ENCODE measurements at places on chromosomes 12 and 14. TPM values are rescaled to one million over a fixed set of nuclear protein-coding genes. Genes with fewer than 3 reads are reported as not detected.

KLRC3 gene
- total RNA-seq: not detected

GRCh38 chr12:95859947-95860850 lies 1.4 kb downstream of the SNRPF start:
- no peak for DNase-seq

DNA sequence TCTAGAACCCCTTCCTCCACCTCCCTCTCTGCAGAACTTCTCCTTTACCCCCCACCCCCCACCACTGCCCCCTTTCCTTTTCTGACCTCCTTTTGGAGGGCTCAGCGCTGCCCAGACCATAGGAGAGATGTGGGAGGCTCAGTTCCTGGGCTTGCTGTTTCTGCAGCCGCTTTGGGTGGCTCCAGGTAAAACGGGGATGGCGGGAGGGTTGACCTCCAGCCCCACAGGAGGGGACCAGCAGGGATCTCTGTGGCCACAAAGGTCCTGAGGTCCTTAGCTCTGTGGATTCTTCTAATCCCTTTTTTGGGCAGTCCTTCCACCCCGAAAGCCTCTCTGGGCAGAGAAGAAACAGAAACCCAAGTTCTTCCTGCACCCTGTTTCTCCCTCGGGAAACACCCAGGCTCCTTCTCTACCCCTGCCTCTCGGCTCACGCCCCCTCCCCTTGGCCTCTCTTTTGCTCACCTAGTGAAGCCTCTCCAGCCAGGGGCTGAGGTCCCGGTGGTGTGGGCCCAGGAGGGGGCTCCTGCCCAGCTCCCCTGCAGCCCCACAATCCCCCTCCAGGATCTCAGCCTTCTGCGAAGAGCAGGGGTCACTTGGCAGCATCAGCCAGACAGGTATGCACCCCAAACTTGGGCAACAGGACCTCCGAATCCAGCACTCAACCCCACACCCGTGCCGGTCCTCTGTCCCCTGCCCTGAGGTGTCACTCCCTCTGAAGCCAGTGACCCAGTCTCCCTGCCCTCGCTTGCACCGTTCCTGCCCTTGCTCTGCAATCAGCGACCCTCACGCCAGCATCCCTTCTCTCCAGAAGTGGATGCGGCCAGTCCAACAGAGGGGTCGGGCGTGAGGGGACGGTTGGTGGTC lies 638 bp downstream of the LAG3 start:
- no peak for DNase-seq

DNA sequence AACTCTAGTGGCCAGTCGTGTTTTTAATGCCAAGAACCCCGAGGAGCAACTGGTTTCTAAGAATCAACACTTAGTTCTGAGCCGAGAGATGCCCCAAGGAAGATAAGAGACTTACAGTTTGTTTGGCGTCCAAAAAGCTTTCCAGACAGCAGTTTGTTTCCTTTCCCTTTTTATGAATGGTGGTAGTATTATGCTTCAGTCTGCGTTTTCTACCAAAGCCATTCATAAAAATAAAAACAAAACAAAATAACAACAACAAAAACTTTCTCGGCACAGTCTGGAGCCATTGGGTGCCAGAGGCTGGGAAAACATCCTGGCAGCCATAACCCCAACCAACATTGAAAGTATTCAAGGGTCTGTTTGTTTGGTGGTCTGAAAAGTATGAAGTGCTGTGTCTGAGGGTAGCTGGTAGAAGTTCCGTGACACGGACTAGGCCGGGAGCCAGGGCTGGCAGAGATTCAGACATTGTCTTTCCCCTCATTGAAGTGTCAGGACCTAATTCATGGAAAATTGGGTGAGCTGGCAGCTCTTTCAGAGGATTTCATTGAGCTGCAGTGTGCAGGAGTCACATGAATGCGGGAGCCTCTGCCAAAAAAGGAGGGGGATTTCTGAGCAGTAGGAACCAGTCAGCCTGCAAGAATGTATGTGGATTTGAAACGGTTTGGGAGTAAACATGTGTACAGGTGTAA lies 124.2 kb downstream of the HMGA2 start:
- DNase-seq: no peak

- DNase-seq: peak; percentile 72
These were observed 231.2 kb downstream of the ETNK1 start for GRCh38 chr12:22856178-22856577.

DNA sequence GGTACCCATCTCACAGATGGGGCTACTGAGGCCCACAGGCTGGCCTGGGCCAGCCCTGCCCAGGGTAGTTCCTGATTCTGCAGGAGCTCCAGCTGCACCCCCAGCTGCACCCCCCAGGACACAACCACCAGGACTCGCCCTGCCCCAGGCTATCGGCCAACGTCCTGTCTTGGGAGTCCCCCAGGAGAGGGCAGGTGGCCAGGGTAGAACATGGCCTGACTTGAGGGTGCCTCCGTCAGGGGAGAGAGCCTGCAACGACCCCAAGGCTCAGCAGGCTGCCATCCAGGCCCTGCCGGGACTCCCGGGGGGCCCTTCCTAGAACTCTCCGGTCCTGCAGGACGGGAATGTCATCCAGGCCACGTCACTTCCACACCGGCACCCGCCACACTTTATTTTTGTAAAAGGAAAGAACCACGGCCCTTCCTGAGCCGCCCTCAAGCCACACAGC lies 15.8 kb downstream of the JAG2 start:
- DNase-seq: no peak

DNA sequence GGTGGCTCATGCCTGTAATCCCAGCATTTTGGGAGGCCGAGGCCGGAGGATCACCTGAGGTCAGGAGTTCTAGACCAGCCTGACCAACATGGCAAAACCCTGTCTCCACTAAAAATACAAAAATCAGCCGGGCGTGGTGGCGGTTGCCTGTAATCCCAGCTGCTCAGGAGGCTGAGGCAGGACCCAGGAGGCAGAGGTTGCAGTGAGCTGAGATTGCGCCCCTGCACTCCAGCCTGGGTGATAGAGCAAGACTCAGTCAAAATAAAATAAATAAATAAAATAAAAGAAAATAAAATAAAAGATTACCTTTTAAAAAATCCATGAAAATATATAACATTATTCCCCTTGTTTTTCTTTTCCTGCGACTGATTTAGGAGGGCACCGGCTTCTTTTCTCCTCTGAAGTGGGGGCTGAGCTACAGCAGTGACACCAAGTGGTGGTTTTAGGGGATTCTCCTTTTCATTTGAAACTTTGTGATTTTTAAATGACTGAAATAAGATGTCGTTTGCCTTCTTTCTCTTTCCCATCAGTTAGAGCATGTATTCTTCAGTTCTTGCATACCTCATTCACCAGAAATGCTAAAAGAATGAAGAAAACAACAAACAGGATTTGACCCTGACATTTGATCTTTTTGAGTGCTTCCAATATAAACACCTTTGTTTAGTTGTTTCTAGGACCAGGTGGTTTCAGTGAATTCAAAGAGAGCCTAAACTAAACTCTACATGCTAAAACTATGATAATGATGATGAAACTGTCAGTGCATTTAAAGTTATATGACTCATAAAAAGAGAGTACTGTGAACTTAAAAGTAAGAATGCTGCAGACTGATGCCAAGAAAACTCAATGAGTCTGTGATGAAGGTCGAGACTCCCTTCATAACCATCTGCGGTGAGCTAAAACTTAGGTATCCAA lies 22.6 kb upstream of the PKP2 start:
- peak; percentile 57 for DNase-seq

FBXW8 gene
- total RNA-seq: 34.8 TPM

DNA sequence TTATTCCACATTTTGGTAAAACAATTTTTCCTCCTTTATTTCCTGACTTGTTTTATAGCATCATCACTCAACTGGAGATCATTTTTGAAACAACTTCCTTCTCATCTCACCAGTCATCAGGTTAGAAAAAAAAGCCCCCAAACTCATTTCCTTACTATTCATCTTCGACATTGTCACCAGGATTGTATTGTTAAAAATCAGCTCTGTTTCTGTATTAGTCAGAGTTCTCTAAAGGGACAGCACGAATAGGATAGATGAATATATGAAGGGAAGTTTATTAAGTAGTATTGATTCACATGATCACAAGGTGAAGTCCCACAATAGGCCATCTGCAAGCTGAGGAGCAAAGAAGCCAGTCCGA lies 392.6 kb downstream of the FUT8 start:
- DNase-seq: no peak

Data from Karpas-422 (cell line).